ENCODE measurements at places on chromosomes 4 and X.

DNA sequence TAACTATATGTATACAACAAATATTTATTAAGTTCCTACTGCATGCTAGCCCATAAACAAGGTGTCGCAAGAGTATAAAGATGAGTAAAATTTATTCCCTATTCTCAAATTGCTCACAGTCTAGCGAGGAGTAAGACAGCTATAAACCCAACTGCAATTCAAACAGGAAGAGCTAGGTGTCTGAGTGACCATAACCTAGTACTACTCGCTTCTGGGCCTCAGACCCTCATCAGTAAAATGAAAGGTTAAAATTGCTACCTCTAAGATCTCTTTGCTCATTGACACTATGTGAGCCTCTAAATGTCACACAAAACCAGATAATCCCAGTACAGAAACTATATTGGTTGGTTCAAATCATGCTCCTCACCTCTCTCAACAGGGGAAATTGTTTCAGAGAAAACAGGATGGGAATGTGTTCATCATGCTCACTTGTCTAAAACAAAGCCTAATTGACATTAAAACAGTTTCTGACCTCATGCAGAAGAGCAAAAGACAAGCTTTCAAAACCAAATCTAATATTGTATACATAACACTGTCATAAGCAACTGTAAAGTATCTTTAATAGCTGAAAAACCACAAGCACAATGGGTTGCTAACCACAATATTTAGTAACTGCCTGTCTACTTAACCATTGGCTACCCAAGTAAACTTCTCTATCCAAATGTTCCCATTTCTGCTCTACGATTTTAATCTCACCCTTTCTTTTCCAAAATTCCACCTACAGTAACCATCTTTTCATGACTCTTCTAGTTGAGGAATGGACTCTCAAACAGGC, 264.6 kb upstream of the FMR1 start:
- no peak for DNase-seq

- no peak for DNase-seq
Measured at GRCh38 chr4:126957556-126957955, 675.2 kb upstream of the INTU start.

DNA sequence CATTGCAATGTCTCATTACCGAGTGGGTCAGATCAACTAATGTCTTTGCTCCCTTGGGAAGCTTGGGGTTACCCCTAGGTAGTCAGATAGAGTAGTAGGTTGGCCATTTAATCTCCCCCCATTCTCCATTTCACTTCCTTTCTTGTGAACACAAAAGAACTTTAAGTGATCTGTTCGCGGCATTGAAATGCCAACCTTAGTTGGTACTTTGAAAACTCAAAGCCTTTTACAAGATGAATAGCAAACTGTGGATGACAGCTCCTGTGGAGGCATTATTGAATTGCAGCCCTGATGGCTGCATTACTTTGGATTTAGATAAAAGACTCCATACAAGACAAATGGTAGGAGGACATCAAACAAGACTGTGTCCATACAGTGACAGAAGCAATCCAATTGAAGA, 469.1 kb downstream of the GBA3 start:
- DNase-seq, result no peak

- no peak for DNase-seq
Measured at GRCh38 chr4:101253121-101253520, 94.2 kb downstream of the PPP3CA start.

DNA sequence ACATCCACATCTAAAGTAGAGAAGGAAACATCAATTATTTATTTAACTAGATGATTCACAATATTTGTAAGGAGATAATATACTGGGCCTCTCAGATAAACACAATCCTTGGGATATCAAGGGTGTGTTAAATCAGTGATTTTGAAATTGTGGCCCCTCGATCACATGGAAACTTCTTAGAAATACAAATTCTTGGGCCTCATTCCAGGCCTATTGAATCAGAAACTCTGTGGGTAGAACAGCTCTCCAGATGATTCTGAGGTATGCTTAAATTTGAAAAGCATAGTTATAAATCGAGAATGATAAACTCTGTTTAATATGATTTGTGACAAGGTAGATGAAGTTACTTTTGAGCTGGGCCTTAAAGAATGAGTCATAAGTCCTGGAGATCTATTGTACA, 64.3 kb upstream of the GPR174 start:
- no peak for DNase-seq

- DNase-seq, result peak; percentile 87
Measured at GRCh38 chr4:153084980-153085630, 119.1 kb upstream of the TRIM2 start.

DNA sequence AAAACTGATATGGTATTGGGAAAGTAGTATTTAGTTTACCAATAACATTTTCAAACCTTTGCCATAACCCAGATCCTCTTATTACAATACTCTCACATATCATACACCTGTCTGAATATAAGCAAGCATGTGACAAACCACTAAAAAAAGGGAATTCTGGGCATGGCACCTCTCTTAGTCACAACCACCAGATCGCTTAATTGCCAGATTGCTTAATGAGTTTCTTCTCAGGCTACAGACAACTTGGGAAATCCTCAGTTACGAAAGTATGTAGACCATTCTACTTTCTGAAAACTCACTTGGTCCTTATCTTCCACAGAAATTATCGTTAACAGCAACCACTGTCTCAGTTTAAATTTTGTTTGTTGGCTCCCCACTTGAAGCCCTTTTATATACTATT, 2.1 kb downstream of the NAF1 start:
- DNase-seq, result no peak

- peak; percentile 0 for DNase-seq
Measured at GRCh38 chrX:141278306-141278705, 36.0 kb upstream of the SPANXC start.

DNA sequence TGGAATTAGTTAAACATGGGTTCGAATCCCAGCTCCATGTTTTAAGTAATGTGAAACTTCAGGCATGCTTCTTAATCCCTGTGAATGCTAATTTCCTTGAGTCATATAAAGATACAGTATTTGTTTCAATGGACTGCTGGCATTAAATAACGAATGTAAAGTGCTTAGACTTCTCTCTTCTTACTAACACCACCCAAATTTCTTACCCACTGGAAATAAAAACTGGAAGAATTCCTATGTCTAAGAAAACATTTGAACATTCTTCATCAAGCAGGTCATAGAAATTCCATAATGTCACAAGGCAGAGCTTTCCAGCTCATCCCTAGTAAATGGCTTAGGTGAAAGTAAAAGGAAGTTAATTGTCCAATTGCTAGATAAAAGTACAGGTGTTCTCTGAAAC, 172.5 kb downstream of the ANK2 start:
- DNase-seq, result no peak

DNA sequence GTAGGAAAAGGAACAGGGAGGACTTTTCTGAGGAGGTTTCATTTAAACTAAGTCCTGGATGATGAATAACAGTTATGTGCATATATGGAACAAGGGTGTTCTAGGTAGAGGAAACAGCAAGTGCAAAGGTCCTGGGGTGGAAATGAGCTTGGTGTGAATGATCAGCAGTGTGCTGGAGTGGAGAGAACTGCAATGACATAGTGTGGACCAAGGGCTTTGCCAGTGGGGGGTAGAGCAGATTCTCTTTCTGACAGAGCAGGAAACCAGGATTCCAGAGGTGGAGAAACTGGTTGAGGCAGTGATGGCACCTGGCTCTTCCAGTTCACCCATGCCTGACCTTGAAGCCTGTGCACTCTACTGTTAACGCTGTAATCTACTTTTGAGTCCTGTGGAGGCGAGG, 1.7 kb downstream of the PPP1R3F start:
- no peak for DNase-seq

GRCh38 chr4:185892165-185892564, 80.2 kb upstream of the SORBS2 start:
- no peak for DNase-seq

GRCh38 chrX:138128027-138128671, 562.2 kb downstream of the ZIC3 start:
- DNase-seq, result peak; percentile 9

- no peak for DNase-seq
Measured at GRCh38 chrX:71184092-71184491, 38.9 kb upstream of the GJB1 start.

GRCh38 chrX:120001787-120002186, 58.2 kb upstream of the NKAP start:
- DNase-seq, result no peak

DNA sequence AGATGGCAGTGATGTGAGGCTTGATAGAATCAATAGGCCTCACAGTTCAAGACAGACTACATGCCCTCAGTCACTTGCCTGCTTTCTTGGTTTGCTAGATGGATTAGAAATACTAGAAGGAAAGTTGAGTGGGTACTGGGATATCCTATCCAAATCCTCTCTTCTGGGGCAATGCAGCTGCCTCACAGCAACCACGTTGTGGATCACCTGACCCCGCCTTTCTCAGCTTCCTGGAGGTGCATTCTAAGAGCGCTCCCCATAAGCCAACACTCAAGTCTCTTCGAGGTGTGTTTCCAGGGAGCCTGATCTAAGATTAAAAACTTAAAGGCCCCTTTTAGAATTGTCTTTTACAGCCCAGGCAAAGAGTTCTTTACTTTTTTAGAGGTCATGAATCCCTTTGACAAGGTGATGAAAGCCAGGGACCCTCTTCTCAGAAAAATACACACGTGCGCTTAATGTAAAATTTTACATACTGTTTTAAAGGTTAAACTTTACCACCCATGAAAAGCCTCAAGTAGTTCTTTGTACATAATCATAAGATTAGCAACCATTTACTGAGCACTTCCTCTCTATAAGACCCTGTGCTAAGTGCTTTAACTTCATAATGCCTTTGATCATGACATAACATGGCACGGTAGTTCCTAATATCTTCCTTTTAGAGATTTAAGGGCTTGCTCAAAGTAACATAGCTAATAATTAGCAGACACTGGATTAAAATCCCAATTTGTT, 840 bp upstream of the RPL34 start:
- peak; percentile 26 for DNase-seq

DNA sequence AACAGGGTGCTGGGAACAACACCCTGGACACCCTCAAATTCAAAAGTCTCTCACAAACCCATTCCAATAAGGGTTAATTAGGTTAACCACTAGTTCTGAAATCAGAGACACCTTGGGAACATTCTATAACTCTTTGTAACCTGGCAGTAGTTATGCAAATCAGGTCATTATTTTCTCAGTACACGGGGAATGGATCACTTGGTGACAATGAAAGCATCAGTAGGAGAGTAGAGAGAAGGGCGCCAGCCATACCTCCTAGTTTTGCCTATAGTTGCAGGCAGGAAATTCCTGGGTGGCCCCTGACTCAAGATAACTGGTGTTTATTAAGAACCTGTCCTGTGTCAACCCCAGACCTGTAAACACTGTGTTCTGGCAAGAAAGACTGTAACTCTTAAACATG, 2.5 kb downstream of the CCDC110 start:
- no peak for DNase-seq

- no peak for DNase-seq
Measured at GRCh38 chr4:154124539-154125255, 335.8 kb upstream of the SFRP2 start.

GRCh38 chrX:45557387-45557786, 356.7 kb upstream of the DIPK2B start:
- DNase-seq, result no peak

DNA sequence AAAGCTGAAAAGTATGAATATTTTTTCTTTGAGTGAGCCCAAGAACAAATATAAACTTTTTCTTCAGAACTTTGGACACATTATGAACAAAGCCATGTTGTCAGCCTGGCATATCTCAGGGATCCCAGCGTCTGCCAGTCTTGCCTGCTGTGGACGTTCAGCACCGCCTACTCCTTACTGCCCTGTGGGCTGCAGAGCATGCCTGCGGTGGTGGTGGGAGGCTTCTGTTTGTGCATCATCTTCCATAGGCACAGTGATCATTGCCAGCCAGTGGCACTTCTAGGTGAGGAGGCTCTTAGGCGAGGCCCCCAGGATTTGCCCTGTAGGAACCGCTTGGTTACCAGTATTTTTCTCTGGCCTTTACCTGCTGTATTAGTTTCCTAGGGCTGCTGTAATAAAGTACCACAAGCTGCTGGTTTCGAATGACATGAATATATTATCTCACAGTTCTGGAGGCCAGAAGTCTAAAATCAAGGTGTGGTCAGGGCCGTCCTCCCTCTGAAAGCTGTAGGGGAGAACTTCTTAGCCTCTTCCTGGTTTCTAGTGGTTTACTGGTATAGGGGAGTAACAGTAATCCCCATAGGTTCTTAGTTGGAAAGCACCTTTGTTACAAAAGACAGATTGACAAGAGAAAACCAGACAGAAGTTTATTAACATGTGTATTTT, 15.4 kb downstream of the ANXA3 start:
- DNase-seq, result no peak

DNA sequence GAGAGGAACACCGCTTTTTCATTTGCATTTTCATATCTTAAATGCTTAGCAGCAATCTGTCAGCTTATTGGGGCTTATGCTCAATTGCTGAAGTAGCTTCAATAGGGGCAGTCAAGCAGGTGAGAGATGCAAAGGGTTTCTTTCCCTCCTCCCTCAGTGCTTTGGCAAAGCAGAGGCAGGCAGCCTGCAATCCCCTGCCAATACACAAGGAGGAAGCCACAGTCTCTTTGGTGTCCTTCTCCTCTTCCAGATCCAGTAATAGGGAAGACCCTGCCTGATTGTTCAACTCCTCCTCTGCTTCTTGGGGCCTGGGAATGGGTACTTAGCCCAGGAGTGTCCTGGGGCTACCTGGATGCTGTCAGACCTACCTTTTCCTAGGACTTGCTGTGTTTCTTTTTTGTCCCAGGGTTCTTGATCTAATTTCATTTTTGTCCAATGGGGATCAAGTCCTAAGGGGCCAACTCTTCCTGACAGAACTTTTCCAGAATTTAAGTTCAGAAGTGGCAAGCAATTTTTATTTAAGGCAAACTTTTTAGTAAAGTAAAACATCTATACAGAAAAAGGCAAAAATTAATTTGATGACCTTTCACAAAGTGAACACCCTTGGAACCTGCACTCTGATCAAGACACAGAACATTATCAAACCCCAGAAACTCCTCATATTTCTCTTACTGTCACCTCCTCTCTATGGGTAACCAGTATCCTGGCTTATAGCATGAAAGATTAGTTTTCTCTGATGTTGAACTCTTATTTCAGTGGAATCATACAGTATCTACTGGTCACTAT, 260.3 kb downstream of the PPP3CA start:
- DNase-seq, result no peak

GRCh38 chr4:37667197-37668100, 18.7 kb downstream of the RELL1 start:
- DNase-seq, result no peak

- no peak for DNase-seq
Measured at GRCh38 chr4:56768763-56769162, 52.7 kb downstream of the SPINK2 start.

GRCh38 chrX:78653118-78653822, 5.9 kb downstream of the RTL3 start:
- DNase-seq, result peak; percentile 25

- no peak for DNase-seq
Measured at GRCh38 chr4:107742791-107743190, 22.8 kb upstream of the PAPSS1 start.
